ENCODE measurements at places on chromosomes 3 and 15.

GRCh38 chr3:15796331-15796730 is 1.4 kb downstream of the ANKRD28 start:
- no peak for DNase-seq

GRCh38 chr15:90099072-90099867 is 3.0 kb downstream of the IDH2 start:
- no peak for DNase-seq

DNA sequence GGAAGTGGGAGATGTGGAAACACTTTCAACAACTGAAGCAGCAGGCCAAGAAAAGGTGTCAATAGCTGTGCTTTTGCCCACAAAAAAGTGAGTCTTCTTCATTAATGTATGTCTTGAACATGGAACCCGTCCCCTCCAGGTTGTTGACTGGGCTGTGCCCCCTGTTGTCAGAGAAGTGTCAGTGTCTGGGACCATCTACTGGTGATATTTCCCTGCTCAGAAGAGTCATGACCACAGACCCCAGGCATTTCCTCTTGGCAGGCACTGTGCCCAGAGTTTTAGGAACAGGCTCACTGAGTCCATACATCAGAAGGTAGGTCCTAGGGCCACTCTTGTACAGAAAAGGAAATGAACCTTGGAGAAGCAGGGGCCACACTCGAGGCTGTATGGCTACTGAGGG is 54.8 kb upstream of the LARS2 start:
- DNase-seq: no peak

- DNase-seq: no peak
These were observed 272.8 kb downstream of the BBX start for GRCh38 chr3:107795514-107796094.

DNA sequence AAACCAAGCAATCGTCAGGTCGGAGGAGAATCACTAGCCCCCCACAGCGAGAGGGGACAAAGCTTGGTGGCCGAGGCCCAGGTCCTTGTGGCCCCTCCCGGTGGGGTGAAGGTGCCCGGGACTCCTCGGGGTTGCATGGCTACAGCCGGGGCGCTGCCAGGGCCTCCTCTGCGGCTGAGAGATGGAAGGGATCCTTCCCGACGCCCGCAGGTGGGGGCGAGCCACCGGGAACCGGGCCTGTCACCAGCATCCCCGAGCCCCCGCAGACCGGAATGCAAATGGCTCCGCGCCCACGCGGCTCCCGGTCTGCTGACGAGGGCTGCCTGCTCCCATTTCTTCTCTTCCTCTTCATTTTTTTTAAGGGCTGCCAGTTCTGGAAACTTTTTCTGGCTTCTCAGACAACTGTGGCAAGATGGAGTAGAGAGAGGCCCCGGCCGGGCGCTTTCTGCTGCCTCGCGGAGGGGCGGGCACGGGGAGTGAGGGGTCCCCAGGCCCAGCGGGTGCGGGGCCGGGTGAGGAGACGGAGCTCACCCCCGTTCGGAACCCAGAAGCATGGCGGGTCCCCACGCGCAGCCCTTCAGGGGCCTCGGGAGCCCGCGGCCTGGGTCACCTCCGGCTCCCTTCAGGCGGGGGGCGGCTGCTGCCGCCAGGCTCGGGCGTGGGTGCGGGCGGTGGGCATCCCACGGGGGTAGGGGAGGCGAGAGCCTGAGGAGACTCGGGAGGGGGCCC is 27.5 kb downstream of the MELTF start:
- no peak for DNase-seq

Measured in right renal cortex interstitium (tissue), 3 donors.